ENCODE measurements at places on chromosomes 1 and 21.

GRCh38 chr1:13757693-13758092 is 57.7 kb downstream of the PRDM2 start:
- H3K4me1 ChIP-seq: peaks cover 99% of the 10 kb centered on the region
- peak overlapping the region; percentile 38 for H3K27ac ChIP-seq
- H3K4me3 ChIP-seq: peak overlapping the region; percentile 65
- no peaks in the 10 kb centered on the region for H3K27me3 ChIP-seq
- H3K36me3 ChIP-seq: peaks cover 25% of the 10 kb centered on the region

DNA sequence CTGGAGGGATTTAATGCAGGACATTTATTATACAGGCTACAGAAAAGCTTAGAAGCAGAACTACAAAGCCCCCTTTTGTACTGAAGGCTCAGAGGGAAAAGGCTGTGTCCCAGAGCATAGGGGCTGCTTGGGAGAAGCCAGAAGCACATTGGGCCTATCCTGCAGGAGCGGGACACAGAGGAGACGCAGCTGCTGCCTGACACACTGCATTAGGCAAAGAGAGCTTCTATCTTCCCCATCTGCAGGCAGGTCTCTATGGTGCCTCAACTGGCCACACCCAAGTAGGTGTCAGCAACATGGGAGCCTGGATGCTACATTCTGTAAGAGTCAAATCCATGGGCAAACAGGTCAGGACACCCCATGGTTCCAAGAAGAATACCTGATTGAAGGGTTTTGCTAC is 595.9 kb downstream of the AJAP1 start:
- H3K27me3 ChIP-seq: peaks cover 4% of the 10 kb centered on the region
- no peaks in the 10 kb centered on the region for H3K4me1 ChIP-seq
- no peak overlapping the region for H3K4me3 ChIP-seq
- no peak for DNase-seq
- no peaks in the 10 kb centered on the region for H3K36me3 ChIP-seq
- H3K27ac ChIP-seq: no peak overlapping the region

DNA sequence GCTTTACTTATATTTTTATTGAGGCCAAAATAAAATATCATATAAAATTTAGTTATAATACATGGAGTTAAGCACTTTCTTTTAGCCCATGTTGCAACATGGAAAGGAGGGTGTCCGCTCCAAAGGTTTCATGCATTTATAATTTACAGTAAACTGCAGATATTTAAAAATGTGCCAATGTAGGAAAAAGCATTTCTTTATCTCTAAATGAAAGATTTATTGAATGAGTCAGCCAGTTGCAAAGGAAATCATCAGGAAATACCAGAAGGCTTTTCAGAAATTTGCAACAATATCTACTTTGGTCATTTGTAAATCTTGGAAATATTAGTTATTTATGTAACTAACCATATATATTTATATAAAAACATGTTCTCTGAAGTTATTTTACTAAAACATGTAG is 12.1 kb downstream of the ATP6V1G3 start:
- H3K36me3 ChIP-seq: no peaks in the 10 kb centered on the region
- DNase-seq: no peak
- H3K4me3 ChIP-seq: no peak overlapping the region
- no peak overlapping the region for H3K27ac ChIP-seq
- no peaks in the 10 kb centered on the region for H3K27me3 ChIP-seq

- H3K4me1 ChIP-seq: no peaks in the 10 kb centered on the region
- no peaks in the 10 kb centered on the region for H3K27me3 ChIP-seq
- no peaks in the 10 kb centered on the region for H3K36me3 ChIP-seq
- no peak overlapping the region for H3K27ac ChIP-seq
Measured at GRCh38 chr1:38221006-38221649, 174.5 kb upstream of the POU3F1 start.

DNA sequence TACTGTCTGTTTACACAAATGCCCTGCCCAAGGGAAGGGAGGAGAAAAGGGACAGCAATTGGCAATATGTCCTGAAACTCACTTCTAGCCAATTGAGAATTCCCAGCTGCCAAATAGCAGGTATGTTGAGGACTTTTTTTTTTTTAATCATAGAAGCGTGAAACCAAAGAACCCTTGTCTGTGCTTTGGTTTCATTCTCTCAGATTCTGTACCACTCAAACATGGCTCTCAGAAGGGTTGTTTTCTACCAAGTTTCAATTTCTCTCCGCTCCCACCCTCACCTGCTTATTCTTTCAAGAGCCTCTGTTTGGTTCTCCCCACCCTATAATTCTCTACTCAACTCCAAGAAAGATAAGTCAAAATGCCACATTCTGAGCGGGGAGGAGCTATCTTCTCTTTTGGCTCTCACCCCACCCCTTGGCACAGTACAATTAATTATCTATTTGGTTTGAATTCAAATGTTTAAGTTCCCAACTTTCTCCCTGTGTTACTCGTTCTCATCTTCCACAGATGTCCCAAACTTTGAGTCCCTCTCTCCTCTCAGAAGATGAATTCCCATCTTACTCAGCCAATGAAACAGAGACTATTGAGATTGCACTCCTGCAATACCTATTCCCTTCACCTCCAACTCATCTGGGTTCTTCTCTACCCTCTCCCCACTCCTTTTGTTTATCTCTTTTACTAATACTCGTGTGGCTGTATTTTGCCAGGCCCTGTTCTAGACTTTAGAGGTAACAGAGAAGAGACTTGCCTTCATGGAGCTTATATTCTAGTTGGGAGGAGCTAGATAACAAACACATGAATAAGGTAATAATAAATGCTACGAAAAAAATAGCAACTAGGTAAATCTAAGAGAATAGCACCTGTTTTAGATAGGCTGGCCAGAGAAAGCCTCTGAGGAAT is 3.9 kb upstream of the TP53BP2 start:
- H3K27ac ChIP-seq: no peak overlapping the region
- no peak overlapping the region for H3K4me3 ChIP-seq
- H3K36me3 ChIP-seq: no peaks in the 10 kb centered on the region
- H3K4me1 ChIP-seq: peaks cover 8% of the 10 kb centered on the region
- no peak for DNase-seq

- no peaks in the 10 kb centered on the region for H3K36me3 ChIP-seq
- no peak overlapping the region for H3K27ac ChIP-seq
- H3K27me3 ChIP-seq: peaks cover 2% of the 10 kb centered on the region
- no peak for DNase-seq
- no peaks in the 10 kb centered on the region for H3K4me1 ChIP-seq
Measured at GRCh38 chr1:185825556-185825955, 91.4 kb downstream of the HMCN1 start.

DNA sequence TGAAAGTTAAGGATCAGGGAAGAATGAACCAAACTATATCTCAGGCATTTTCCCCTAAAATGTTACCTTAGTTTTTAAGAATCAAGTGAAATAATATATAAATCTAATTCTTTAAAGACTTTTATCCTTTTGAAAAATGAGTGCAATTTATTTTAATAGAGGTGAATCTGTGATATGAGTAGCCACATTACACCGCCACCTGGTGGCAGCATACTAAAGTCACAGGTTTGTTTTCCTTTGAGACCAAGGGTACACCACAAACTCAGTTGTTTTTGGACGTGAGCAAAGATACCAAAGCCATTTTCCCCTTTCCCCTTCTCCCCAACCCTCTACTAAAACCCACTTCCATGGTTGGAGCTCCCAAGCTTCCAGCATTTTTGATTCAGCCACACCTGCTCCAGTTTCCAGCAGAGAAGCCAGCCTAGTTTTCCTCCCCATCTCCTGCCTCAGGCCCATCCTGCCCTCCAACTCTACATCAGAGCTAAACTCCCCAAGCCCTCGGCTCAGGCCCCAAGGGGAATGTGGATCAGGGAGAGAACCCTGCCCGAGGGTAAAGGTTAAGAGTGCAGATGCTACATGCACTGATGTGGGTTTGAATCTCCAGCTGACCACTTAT is 22.9 kb upstream of the LDLRAP1 start:
- peak; percentile 83 for DNase-seq
- H3K27ac ChIP-seq: no peak overlapping the region
- peaks cover 5% of the 10 kb centered on the region for H3K4me1 ChIP-seq
- H3K27me3 ChIP-seq: no peaks in the 10 kb centered on the region

- DNase-seq: peak; percentile 32
- H3K27ac ChIP-seq: no peak overlapping the region
- H3K27me3 ChIP-seq: peaks cover 14% of the 10 kb centered on the region
- no peaks in the 10 kb centered on the region for H3K36me3 ChIP-seq
- no peaks in the 10 kb centered on the region for H3K4me1 ChIP-seq
Measured at GRCh38 chr1:154765970-154766369, 104.1 kb downstream of the KCNN3 start.

- H3K4me3 ChIP-seq: no peak overlapping the region
- no peaks in the 10 kb centered on the region for H3K27me3 ChIP-seq
Measured at GRCh38 chr1:51294566-51295184, 35.7 kb downstream of the TTC39A start.

- peaks cover 19% of the 10 kb centered on the region for H3K4me1 ChIP-seq
- H3K36me3 ChIP-seq: peaks cover 34% of the 10 kb centered on the region
- peak; percentile 20 for DNase-seq
- H3K27me3 ChIP-seq: peaks cover 3% of the 10 kb centered on the region
- peak overlapping the region; percentile 90 for H3K27ac ChIP-seq
Measured at GRCh38 chr1:36089393-36090121, 865 bp downstream of the ADPRS start.

- H3K4me3 ChIP-seq: no peak overlapping the region
- no peaks in the 10 kb centered on the region for H3K36me3 ChIP-seq
- no peaks in the 10 kb centered on the region for H3K27me3 ChIP-seq
- DNase-seq: no peak
Measured at GRCh38 chr21:33674226-33674625, 31.9 kb downstream of the ITSN1 start.
